ENCODE measurements at places on chromosomes 4 and X. TPM values are rescaled to one million over a fixed set of nuclear protein-coding genes. Genes with fewer than 3 reads are reported as not detected.

The NUDT9 gene
- 19.3 TPM for total RNA-seq

The KDR gene
- 0.28 TPM for total RNA-seq

The HEPH gene
- total RNA-seq = 15.1 TPM

The IL15 gene
- total RNA-seq = 7.3 TPM

The MMRN1 gene
- total RNA-seq = 0.14 TPM

The MAGEE1 gene
- 1.1 TPM for total RNA-seq

The TRIM75 gene
- total RNA-seq = not detected

The MND1 gene
- total RNA-seq = 3.1 TPM

The PNPLA4 gene
- total RNA-seq = 18.5 TPM

The CBLL2 gene
- total RNA-seq = not detected

The GABRG1 gene
- not detected for total RNA-seq

The ENPEP gene
- total RNA-seq = 0.28 TPM

The SPANXN3 gene
- not detected for total RNA-seq

The MAGEE2 gene
- not detected for total RNA-seq

The KLB gene
- total RNA-seq = not detected

The WDR44 gene
- total RNA-seq = 11.0 TPM

The ASB12 gene
- not detected for total RNA-seq

The BEX2 gene
- 1.3 TPM for total RNA-seq

The SERPINA7 gene
- total RNA-seq = not detected

The SPARCL1 gene
- under 0.01 TPM for total RNA-seq

The RCHY1 gene
- 30.3 TPM for total RNA-seq

The ETDB gene
- total RNA-seq = not detected
